ENCODE measurements at places on chromosomes 16 and 17.

DNA sequence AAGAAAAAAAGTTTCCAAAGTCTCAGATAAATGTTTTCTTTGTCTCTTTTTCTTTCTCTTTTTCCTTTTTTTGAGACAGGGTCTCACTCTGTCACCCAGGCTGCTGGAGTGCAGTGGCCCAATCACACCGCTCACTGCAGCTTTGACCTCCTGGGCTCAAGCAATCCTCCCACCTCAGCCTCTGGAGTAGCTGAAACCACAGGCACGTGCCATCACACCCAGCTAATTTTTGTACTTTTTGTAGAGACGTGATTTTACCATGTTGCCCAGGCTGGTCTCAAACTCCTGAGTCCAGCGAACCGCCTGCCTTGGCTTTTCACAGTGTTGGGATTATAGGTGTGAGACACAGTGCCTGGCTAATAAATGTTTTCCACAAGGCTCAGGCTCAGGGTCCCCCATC, 53.3 kb upstream of the KSR1 start:
- H3K27me3 ChIP-seq, result peaks cover 13% of the 10 kb centered on the region
- ATAC-seq, result no peak

GRCh38 chr16:57593021-57593420, 35.4 kb upstream of the ADGRG1 start:
- H3K27ac ChIP-seq, result no peak overlapping the region
- H3K4me3 ChIP-seq, result no peak overlapping the region
- no peak for ATAC-seq
- H3K4me1 ChIP-seq, result peaks cover 27% of the 10 kb centered on the region
- peaks cover 20% of the 10 kb centered on the region for H3K27me3 ChIP-seq

- no peak for ATAC-seq
- no peak overlapping the region for H3K27ac ChIP-seq
- H3K27me3 ChIP-seq, result peaks cover 34% of the 10 kb centered on the region
- no peaks in the 10 kb centered on the region for H3K36me3 ChIP-seq
- H3K4me3 ChIP-seq, result no peak overlapping the region
Observed at GRCh38 chr16:20074099-20074991, 655 bp upstream of the GPR139 start.

- no peaks in the 10 kb centered on the region for H3K27me3 ChIP-seq
- H3K36me3 ChIP-seq, result no peaks in the 10 kb centered on the region
- H3K27ac ChIP-seq, result no peak overlapping the region
- H3K4me1 ChIP-seq, result no peaks in the 10 kb centered on the region
- ATAC-seq, result no peak
- H3K4me3 ChIP-seq, result no peak overlapping the region
Observed at GRCh38 chr17:79721993-79722671, 8.6 kb upstream of the ENPP7 start.

DNA sequence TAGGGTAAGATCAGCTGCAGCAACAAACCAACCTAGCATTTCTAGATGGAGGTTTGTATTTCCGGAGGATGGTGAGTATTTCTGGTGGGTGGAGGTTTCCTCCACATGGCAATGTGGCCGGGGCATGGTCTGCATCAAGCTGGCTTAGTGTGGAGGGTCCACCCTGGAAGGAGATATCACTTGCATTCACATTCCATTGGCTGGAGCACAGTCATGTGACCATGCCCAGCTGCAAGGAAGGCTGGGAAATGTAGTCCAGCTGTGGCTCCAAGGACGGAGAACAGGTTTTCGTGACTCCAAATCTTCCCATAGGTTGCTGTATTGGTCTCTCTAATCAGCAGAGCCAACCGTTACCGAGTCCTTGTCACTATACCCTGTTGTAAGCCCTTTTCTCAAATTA, 68.7 kb downstream of the RAI1 start:
- H3K27ac ChIP-seq, result peak overlapping the region; percentile 92
- H3K27me3 ChIP-seq, result no peaks in the 10 kb centered on the region
- H3K4me3 ChIP-seq, result peak overlapping the region; percentile 93
- H3K36me3 ChIP-seq, result peaks cover 11% of the 10 kb centered on the region

GRCh38 chr16:17228048-17228707, 242.6 kb downstream of the XYLT1 start:
- H3K4me3 ChIP-seq, result no peak overlapping the region
- no peak overlapping the region for H3K27ac ChIP-seq
- no peak for ATAC-seq

GRCh38 chr17:4541328-4542002, 13.7 kb downstream of the MYBBP1A start:
- peaks cover 9% of the 10 kb centered on the region for H3K4me1 ChIP-seq
- H3K27ac ChIP-seq, result no peak overlapping the region
- peaks cover 2% of the 10 kb centered on the region for H3K27me3 ChIP-seq
- ATAC-seq, result no peak

DNA sequence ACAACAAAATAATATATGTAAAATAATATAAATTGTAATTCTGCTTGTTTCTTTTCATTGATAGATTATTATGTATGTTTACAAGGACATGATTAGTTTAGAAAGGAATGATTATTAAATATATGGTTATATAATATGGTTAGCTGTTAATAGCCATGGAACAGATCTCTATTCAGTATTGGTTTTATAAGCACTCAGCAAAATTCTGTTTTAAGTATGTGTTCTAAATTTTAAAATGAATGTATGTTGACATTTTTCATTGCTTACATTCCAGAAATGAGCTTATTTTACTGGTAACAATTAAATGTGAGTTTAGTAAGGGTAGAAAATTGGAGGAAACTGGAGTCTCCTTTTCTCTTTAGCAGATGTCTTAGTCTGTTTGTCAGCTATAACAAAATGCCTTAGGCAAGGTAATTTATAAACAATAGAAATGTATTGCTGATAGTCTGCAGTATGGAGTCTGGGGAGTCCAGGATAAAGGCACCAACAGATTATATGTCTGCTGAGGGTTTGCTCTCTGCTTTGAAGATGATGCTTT, 45.4 kb downstream of the NFAT5 start:
- no peak overlapping the region for H3K4me3 ChIP-seq
- H3K4me1 ChIP-seq, result peaks cover 52% of the 10 kb centered on the region
- ATAC-seq, result no peak
- H3K36me3 ChIP-seq, result peaks cover 22% of the 10 kb centered on the region
- H3K27me3 ChIP-seq, result no peaks in the 10 kb centered on the region
- no peak overlapping the region for H3K27ac ChIP-seq

- no peaks in the 10 kb centered on the region for H3K27me3 ChIP-seq
- ATAC-seq, result peak; percentile 78
- H3K4me1 ChIP-seq, result peaks cover 15% of the 10 kb centered on the region
Observed at GRCh38 chr17:43536236-43536992, 9.7 kb downstream of the ETV4 start.

- no peaks in the 10 kb centered on the region for H3K27me3 ChIP-seq
- H3K36me3 ChIP-seq, result peaks cover 19% of the 10 kb centered on the region
- no peak overlapping the region for H3K4me3 ChIP-seq
- H3K27ac ChIP-seq, result no peak overlapping the region
Observed at GRCh38 chr17:61017317-61018006, 339.8 kb downstream of the BCAS3 start.

DNA sequence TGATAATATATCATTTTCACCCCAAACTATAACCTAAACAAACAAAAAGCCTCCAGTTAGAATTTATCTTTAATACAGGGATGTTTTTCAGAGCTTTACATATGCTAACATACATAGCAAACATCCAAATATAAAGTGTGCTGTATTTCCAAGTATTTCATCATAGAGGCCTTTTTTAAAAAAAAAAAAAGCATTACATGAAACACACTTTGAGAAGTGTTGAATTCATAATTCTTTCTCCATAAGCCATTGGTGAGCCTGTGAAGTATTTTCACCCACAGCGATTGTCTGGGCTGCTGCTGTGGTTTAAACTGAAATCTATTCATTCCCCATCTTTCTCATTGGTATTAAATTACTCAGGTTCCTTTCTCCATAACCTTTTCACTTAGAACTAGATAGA, 503.4 kb upstream of the CDH8 start:
- H3K27ac ChIP-seq, result no peak overlapping the region

DNA sequence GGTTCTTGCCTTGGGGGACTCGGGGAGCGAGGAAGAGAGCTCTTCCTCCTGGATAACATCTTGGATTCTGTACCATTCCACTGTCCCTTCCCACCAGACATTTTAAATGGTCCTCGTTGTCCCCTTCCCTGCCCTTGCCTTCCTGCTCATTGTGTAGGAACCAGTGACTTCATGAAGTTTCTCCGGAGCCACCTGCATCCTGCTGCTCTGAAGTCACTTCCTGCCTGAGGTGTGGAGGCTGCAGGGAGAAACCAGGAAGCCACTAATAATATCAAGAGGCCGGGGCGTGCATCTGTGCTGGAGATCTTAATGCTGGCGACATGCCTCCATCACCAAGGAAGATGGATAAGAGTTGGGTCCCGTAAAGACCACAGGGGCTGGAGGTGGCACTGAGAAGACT, 6.2 kb upstream of the SLC16A13 start:
- H3K4me1 ChIP-seq, result peaks cover 37% of the 10 kb centered on the region
- no peaks in the 10 kb centered on the region for H3K27me3 ChIP-seq

- H3K36me3 ChIP-seq, result peaks cover 62% of the 10 kb centered on the region
- peak overlapping the region; percentile 99 for H3K27ac ChIP-seq
- H3K4me1 ChIP-seq, result peaks cover 45% of the 10 kb centered on the region
- H3K27me3 ChIP-seq, result no peaks in the 10 kb centered on the region
- ATAC-seq, result no peak
Observed at GRCh38 chr16:16009401-16009800, 60.0 kb downstream of the ABCC1 start.

DNA sequence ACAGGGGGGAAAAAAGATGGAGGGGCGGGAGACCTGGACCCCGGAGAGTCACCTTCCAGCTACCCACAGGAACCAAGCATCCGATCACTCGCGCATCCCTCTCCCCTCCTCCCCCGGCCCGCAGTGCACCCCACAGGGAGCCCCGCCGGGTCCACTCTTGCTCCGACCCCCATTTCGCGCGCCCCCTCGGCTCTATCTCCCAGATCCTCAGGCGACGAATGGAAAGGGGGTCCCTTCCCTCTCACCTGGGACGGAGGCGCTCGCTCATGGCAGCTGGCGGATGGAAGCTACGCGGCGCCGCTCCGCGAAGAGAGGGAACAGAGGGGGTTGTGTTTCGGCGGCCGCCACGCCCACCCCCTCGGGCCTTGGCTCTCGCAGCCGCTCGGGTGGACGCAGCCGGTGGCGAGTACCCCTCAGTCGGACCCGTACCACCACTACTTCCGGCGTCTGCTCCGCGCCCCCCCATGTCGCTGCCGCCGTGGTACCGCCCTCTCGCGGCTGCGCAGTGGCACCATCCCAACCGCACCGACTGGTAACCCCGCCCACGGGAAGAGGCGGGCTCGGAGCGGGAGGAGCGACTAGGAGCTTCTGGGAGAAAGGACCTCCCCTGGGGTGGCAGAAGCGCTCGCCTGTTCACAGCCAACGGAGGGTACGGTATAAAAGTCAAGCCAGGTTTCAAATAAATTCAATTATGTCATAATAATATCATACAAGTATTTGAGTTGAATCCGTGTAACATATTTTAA, 29.7 kb downstream of the CPSF4L start:
- peak overlapping the region; percentile 90 for H3K27ac ChIP-seq
- peak; percentile 96 for ATAC-seq
- H3K4me3 ChIP-seq, result peak overlapping the region; percentile 83
- H3K36me3 ChIP-seq, result peaks cover 13% of the 10 kb centered on the region
- no peaks in the 10 kb centered on the region for H3K27me3 ChIP-seq

DNA sequence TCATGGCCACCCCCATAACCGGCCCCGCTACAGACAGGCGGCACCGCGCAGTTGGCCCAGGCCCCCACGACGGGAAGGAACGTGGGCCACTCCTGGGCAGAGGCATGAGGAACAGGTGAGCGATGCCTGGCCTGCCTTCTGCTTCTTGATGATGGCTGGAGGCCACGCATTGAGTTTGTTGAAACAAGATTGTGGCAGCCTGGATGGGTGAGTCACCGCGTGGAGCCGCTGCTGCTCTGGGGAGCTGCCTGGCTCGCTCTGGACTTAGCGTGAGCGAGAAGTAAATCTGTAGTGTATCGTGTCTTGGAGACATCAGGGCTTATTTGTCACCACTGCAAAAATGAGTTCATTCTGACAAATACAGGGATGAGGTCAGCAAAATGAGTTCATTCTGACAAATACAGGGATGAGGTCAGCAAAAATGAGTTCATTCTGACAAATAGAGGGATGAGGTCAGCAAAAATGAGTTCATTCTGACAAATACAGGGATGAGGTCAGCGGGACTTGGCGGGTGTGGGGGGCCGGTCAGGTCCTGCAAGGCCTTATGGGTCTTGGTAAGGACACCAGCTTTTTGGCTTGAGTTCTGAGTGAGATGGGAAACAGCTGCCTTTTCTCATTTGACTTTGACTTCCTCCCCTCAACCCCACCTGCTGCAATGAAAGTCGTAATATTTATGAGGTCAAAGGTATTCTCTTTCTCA, 93.0 kb downstream of the SEC14L1 start:
- peaks cover 3% of the 10 kb centered on the region for H3K27me3 ChIP-seq
- H3K36me3 ChIP-seq, result peaks cover 6% of the 10 kb centered on the region
- peak overlapping the region; percentile 60 for H3K27ac ChIP-seq
- H3K4me3 ChIP-seq, result no peak overlapping the region

GRCh38 chr17:78419970-78420815, 41.7 kb downstream of the PGS1 start:
- peaks cover 10% of the 10 kb centered on the region for H3K4me1 ChIP-seq
- no peak overlapping the region for H3K27ac ChIP-seq
- H3K4me3 ChIP-seq, result no peak overlapping the region
- no peaks in the 10 kb centered on the region for H3K27me3 ChIP-seq
- ATAC-seq, result no peak

DNA sequence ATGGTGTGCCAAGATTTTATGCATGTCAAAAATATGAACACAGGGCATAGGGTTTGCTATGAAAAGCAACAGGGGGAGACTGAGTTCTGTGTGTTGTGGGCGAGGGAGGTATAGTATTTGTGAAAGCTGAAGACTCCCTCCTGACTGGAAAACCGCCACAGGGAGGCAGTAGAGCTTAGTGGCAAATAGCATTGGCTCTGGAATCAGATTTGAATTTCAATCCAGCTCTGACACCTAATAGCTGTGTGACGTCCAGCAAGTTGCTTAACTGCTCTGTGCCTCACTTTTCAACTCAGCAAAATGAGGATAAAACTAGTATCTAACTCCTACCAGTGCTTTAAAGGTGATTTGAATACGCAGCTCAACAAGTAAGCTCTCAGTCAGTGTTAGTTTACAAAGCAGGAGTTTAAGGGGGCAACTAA, 22.0 kb downstream of the KPNA2 start:
- H3K4me1 ChIP-seq, result peaks cover 8% of the 10 kb centered on the region
- peak; percentile 52 for ATAC-seq
- no peak overlapping the region for H3K4me3 ChIP-seq

DNA sequence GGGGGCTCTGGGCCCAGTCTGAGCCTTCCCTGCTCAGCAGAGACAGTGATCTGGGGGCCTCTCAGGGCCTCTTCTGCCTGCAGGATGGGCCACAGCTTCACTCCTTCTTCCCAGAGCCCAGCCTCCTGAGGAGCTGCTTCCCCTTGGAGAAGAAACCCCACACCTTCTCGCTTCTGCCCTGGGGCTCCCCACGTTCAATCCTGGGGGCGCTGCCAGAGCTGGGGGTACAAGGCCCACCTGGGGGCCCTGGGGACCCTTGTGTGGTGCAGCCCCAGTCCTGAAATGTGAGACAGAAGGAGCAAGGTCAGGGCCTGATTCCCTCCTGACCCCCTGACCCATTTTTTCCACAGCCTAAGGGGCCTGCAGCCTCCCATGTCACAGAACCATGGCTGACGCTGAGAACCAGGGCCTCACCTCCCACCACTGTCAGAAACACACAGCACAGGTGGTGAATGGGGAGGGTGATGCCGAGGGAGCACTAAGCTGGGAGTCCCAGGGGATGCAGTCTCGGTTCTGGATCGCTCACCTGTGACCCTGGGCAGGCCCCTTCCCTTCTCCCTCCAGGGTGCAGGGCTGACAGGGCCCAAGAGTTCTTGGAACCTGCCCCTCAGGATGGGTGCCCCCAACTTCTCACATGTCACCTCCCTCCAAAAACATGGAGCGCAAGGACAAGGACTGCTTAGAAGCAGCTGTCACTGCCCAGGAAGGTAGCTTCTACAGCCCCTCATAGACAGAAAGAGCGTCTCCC, 21.6 kb upstream of the MPO start:
- no peaks in the 10 kb centered on the region for H3K27me3 ChIP-seq
- H3K4me1 ChIP-seq, result peaks cover 24% of the 10 kb centered on the region
